ENCODE measurements at places on chromosomes 11 and 22.

- DNase-seq: no peak
Measured at GRCh38 chr22:41995211-41995610, 3.4 kb upstream of the WBP2NL start.

- no peak for DNase-seq
Measured at GRCh38 chr11:35579557-35580396, 38.5 kb upstream of the FJX1 start.

DNA sequence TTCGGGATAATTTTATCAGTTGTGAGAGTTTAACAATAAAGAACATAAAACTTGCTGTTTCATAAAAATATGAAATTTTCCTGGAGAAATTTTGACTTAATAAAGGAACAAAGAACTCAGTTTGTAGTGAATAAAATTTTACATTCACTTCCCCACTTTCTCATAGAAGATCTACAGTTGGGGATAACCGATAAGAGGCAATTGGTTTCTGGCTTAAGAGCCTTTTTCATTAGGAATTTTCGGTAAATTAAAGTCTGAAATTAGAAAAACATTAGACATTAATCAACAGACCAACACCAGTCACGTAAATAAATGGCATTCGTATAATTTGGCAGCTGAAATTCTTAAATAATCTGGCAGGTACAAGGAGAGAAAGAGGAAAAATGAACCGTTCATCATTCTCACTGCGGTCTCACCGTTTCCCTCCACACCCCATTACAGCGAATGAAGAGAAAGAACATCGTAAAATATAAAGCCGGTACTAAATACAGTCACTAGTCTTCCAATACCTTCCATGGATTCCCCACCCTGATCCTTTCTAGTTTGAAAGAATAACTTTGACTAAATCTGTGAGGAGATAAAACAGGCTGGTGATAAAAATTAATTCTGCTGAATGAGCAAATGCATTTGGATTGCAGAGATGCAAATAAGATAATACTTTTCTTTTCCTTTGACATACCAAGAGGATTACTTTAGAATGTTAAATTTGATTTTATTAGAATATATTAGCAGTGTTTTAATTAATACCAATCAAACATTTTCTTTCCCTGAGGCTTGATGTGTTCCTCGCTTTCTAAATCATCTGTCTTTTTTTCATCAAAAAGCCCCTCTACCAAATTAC, 19.5 kb downstream of the BLID start:
- DNase-seq: no peak

GRCh38 chr22:29719899-29720645, at the start of gene CABP7:
Gene CABP7, plus strand, starts transcription at chr22:29720003. Its CDS starts 422 bp downstream, at chr22:29720425.
- DNase-seq: no peak

GRCh38 chr11:17792161-17792560, 57.6 kb downstream of the KCNC1 start:
- no peak for DNase-seq

- DNase-seq: no peak
Measured at GRCh38 chr22:35894937-35895708, 133.5 kb downstream of the RBFOX2 start.

GRCh38 chr22:49292909-49293308, 534.8 kb downstream of the BRD1 start:
- no peak for DNase-seq

DNA sequence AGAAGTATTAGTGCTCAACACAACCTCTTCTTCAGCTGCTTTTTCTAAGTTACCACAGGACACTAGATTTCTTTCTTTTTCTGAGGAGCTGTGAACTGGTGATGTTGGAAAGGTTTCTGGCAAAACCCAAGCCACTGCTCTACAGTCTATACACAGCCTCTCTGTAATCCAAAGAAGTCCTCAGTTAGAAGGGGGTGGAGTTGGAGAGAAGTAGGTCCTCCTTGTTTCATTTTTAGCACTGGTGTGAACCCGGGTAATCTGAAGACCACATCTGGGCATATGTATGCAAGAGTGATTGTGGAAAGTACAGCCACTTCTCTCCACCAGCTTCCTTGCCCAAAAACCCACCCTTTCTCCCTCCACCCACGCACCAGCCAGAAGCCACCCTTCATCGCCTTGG, 1168.1 kb downstream of the LRRC4C start:
- DNase-seq: no peak

- no peak for DNase-seq
Measured at GRCh38 chr22:46142548-46143490, 7.5 kb upstream of the PPARA start.

- DNase-seq: no peak
Measured at GRCh38 chr11:120197977-120198376, 12.9 kb upstream of the OAF start.

DNA sequence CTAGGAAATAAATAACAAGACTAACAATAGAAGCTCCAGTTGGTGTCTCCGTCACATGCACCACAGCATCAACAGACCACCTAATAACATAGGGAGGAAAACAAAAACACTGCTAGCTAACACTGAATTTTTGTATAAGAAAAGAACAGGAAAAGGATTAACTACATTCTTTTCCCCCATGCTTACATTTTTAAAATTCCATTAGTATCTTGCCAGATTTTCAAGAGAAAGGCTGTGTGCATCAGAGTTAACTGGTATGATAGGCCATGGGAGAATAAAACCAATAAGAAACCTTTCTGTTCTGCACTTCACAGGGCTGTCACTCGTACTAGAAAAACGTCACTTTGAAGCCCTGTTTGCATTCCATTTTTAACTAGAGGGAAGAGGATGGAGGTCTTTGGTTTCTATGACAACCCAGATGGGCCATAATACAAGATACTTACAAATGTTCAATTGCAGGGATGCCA, 79.0 kb downstream of the LARGE2 start:
- no peak for DNase-seq

- DNase-seq: no peak
Measured at GRCh38 chr11:130421697-130422096, 6.7 kb downstream of the ADAMTS8 start.

DNA sequence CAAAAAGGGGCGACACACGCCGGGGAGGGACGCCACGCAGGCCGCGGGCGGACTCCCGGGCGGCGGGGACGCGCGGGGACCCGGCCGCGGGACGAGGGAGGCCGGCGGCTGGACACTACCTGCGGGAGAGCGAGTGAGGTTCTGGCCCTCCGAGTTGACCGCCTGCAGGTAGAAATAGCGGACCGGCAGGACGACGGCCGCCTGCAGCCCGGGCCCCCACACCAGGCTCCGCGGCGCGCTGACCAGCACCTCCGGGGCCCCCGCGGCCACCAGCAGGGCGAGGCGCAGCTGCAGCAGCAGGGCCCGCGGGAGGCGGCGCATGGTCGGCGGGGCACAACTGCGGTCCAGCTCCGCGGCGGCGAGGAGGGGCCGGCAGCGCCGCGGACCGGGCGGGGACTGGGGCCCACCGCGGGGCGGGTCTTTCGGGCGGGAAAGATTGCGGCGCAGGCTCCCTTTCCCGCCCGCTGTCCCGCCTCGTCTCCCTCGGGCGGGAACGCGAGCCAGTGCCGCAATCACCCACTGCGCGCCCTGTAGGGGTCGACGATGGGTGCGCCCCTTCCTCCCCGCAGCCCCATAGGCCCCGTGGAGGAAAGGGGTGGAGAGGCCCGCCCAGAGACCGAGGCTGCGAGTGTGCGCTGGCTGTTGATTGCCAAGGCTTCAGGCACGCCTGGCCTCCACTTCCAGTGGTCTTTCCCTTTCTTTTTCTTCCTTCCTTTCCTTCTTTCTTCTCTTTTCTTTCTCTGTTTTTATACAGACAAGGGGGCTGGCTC, at the start of gene POGLUT3:
TSS of gene POGLUT3 (minus strand) at position 339 of the 770 bp plus-strand sequence. CDS start at position 321, 18 bp downstream.
- no peak for DNase-seq

DNA sequence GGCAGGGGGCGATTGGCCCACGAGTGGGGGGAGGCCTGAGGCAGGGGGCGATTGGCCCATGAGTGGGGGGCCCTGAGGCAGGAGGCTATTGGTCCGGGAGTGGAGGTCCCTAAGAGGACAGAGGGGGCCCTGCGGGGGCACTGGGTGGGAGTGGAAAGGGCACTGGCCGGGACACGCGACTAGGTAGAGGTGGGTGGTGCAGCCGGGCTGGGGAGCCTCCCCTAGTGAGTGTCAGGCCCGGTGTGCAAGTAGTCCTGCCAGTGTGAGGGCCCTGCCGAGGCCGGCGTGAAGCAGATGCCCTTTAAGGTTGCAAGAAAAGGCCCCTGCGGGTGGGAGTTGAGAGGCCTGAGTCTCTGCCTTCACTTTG, 909 bp upstream of the BRD1 start:
- DNase-seq: no peak

DNA sequence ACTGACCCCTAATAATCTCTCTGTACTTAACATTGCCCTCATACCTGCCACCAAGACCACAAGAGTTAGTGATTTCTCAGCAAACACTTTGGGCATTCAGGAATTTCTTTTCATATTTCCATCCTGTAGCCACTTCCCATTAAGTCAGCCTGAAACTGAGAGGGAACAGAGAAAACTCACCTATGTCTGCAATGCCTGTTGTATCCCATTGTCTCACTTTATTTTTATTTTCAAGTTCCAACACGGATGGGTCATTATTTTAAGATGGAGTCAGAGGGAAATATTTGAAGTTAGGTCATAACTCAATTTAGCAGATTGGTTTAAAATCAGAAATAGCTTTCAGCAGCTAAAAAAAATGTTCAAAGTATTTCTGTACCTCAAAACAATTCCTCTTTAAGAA, 937.8 kb upstream of the CHORDC1 start:
- no peak for DNase-seq

DNA sequence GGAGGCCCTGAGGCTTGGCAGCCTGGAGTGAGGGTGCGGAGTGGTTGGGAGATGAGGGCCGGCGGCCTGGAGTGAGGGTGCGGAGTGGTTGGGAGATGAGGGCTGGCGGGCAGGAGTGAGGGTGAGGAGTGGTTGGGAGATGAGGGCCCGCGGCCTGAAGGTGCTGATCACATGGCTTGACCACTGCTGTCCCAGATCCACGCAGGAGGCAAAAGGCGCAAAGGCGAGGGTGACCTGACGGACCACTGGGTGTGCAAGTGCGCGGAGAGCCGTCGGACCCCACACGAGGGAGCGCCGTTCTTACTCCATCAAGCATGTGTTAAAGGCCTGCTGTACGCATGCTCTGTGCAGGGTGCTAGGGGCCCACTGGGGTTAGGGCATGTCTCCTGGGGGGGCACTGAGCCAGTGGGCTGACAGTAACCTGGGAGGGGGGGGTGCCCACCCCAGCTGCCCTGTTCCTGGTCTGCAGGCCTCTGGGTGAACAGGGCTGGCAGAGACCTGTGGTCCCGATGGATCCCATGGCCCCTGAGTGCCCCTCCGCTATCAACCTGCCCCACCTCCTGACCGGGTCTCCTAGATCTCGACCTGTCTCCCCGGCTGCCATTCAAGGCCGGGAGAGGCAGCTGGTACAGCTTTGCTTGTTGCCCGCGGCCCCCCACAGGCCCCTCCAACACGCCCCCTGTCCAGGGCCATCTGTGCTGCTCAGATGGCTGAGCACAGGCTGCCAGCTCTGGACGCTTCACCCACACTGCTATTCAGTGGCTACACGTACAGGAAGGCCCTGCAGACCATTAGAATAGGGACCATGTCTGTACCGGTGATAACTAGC, 21.1 kb downstream of the MRGPRD start:
- DNase-seq: no peak

GRCh38 chr11:36500315-36500721, 9.8 kb downstream of the TRAF6 start:
- DNase-seq: no peak

- no peak for DNase-seq
Measured at GRCh38 chr11:13963949-13964770, 1.6 kb downstream of the SPON1 start.

DNA sequence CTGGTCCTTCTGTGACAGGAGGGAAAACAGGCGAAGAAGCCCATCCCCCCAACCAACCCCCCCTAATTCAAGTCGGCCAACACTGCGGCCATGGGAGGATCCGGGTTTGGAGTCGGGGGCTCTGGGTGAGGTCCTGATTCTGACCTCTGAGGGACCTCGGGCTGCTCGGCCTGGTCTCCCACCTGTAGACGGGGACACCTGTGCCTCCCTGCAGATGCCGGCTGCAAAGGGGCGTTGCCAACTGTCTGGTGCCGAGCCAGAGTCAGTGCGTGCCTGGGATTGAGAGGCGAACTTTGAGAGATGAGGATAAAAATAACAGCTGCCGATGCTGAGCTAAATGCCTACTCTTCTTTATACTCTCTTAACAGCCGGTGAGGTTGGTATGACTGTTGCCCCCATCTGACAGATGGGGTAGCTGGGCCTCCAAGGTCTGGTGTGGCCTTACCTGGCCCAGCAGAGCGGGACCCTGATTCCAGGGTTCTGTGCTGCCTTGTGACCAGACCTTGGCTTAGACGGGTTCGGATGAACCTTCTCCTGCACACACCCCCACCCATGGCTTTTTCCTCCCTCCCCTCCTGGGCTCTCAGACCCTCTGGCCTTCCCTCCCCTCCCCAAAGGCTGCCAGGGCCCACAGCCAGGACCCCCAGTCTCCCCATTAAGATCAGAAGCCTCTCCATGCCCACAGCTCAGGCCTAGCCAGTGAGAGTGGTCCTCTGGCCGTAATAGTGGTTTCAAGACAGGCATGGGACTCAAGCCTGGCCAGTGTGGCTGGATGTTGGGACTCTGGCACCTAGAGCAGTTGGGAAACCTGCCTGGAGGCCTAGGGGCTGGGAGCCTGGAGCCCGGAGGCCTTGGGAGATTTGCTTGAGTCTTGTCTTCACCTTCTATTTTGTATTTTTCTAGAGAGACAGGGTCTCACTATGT, 41.7 kb downstream of the KCNJ4 start:
- DNase-seq: no peak

DNA sequence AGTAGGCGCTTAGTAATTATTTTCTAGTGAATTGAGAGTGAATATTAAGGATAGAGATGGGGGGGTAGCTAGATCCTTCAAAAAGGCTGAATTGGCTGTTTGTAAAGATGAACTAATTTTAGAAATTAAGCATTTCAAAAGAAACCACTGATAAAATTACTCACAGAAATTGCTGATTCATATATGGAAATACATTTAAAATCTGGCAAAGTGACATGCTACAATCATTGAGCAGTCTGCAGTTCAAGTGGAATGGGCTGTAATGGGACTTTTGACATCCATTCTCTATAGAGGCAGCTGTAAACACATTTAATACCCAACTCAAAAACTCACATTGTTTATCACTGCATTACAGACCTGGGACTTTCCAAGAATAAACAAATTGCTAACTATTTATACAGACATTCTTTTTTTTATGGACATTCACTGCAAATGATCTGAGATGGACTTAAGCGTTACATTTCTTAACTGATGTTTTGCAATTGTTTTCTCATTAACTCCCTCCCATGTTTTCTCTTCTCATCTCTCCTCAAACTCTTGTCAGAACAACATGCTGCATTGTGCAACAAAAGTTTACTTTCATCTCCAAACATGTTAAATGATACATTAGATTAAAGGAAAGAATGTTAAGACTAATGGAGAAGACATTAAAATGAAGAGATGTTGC, 42.1 kb upstream of the MMP7 start:
- DNase-seq: no peak

- DNase-seq: no peak
Measured at GRCh38 chr22:48515571-48516200, 1312.0 kb downstream of the BRD1 start.

DNA sequence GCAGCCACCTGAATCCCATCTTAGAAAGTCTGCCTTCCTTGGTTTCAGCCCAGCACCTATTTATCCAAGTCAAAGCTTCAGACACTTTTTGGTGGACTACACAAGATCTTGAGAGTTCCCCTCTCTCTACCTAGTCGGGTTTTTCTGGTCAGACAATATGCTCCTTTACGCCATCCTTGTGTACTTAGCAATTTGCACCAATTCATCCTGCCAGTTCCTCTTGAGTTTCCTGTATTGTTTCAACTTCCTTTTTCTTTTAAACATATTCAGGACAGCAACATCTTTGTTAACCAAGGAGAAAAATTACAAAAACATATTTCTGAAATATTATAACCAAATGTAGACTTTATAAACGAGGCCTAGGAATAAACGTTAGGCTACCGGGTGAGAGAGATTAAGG, 368.2 kb upstream of the CADM1 start:
- DNase-seq: no peak

Data from stimulated activated CD8-positive, alpha-beta memory T cell treated with anti-CD3 and anti-CD28 coated beads, Interleukin-2, amount 100 ng/mL, for 1 hour (primary cell).